Fibroblast of lung (primary cell): ENCODE measurements at places on chromosomes 7 and 10.
A peak's percentile ranks its signal among the peaks of the same experiment; 100 is the strongest.

DNA sequence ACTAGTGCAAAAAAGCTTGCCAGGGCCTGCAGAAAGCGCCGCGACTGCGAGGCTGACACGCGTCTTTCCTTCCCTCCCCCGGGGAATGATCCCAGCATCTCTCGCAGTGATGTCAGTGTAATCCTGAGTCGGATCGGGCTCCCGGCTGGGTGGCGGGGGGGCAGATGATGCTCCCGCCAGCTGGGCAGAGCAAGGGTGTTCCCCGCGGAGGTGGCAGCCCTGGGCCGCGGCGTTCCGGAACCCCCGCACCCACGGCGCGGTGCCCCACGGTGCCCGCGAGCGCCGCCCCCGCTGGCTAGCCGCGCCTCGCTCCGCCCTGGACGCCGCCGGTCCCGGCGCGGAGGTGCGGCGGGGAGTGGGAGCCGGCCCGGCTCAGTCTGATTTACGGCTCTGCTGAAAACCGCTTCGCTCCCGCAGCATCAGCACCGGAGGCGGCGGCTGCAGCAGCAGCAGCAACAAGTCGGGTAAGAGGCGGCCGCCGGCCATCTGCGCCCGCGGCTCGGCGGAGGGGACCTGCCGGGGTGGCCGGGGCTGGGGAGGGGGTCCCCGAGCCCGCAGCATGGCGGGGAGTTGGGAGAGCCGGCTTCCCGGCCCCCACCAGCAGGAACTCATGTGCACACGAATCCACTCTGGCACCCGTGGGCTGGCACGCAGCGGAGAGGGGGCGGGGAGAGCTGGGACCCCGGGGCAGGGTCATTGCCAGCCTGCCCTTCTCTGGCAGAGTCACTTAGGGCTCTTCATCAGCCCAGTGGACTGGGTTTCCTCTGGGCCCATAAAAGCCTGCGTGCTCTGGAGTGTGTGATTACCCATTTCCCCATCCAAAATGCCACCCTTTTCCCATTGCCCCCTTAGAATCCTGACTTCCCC lies at the start of gene ZNF365:
Gene ZNF365 (plus strand): TSS at position 375 of the 867 bp plus-strand sequence. CDS start 1,825 bp downstream, outside the sequence.
- DNase-seq: peak; percentile 72

GRCh38 chr7:105875505-105875904 lies 894 bp downstream of the ATXN7L1 start:
- DNase-seq: peak; percentile 8

DNA sequence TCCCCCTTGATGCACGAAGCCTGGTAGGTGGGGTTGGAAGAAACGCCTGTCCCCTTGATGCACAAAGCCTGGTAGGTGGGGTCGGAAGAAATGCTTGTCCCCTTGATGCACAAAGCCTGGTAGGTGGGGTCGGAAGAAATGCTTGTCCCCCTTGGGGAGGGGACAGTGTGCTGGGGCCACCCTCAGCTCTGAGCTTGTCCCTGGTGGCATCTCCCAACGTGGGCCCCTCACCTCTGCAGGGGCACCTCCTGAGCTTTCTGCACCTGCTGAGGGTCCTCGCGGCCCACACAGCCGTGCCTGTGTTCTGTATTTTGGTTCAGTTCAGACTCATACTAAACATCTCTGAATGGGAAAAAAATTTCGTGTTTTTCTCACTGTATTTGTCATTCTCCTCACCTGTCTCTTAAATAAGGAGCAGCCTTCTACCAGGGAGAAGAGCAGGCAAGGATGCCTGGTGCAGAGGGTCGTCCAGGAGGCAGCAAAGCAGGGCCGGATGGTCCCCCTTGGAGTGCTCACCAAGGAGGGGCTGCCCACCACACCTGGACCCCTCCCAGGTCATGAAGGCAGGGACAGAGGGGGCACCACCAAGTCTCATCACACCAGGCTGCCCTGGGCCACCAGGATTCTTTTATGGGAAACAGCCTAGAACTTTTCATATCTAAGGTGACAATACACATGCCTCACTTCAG lies 24.7 kb downstream of the VIPR2 start:
- no peak for DNase-seq

DNA sequence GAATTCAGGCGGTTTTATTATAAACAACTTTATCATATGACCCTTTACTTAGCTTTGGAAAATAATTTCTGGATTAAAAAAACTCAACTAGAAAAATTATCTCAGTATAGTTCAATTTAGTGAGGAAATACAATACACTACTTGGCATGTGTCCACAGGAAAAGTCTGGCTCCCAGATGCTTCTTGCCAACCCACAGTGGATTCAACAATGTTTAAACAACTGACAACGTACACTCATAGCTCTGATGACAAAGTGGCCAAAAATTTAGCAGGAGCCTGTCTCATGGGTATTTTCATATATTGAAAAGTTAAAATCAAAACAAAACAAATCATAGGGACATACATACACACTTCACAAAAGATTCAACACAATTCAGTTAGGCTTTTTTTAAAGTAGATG lies 158.8 kb downstream of the SKAP2 start:
- DNase-seq: peak; percentile 91

DNA sequence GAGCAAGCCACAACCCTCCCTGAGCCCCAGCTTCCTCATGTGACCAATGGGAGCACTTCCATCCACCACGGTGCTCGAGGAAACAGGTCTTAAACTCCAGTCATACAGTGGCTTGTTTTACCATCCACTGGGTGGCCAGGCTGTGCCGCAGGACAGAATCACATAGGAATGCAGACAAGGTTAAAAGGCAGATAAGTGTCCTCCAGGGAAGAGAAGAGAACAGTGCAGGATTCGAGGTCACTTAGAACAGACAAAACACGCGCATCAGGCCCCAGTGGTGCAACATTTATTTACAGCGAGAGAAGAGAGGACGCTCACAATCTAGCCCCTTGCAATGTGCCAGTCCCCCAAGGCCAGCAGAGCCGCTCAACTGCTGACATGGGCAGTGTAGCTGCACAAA lies 92.8 kb downstream of the TMEM130 start:
- no peak for DNase-seq

- DNase-seq: no peak
Measured at GRCh38 chr10:4436103-4436502, 389.9 kb upstream of the AKR1E2 start.

- DNase-seq: no peak
Measured at GRCh38 chr7:95213148-95213547, 111.2 kb downstream of the PON1 start.
